ENCODE measurements at places on chromosomes 3 and 15.

GRCh38 chr3:21435871-21436270 lies 315.1 kb downstream of the ZNF385D start:
- no peak for DNase-seq

GRCh38 chr15:43932907-43933306 lies 106.1 kb downstream of the WDR76 start:
- no peak for DNase-seq

DNA sequence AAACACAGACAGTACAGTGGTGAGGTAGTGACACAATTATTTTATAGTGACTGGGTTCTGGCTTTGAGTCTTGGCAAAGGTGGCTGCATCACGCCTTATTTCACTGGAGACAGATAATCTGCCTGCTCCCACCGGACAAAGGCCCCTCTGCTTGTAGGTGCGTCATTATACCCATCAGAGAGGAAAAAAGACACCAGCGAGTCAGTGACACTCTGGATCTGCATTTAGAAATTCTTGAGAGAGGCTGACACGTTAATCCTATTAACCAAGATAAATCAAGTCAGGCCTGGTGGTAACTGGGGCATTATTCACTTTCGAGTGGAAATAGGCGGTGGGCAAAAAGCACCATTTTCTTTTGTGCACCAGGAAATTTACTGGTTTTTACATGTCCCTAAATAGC lies 76.2 kb downstream of the NR2F2 start:
- DNase-seq = no peak

GRCh38 chr3:71125738-71126137 lies 457.8 kb downstream of the FOXP1 start:
- DNase-seq = no peak

- no peak for DNase-seq
These were observed 4.7 kb downstream of the GAP43 start for GRCh38 chr3:115628075-115628412.

- DNase-seq = no peak
These were observed 62.0 kb downstream of the RPL22L1 start for GRCh38 chr3:170808041-170808440.

- DNase-seq = no peak
These were observed 46.3 kb downstream of the GYG1 start for GRCh38 chr3:149037684-149038083.

GRCh38 chr3:159472611-159473010 lies 516.0 kb upstream of the IL12A start:
- DNase-seq = no peak

- no peak for DNase-seq
These were observed 192.3 kb downstream of the IGSF11 start for GRCh38 chr3:118842147-118842863.

DNA sequence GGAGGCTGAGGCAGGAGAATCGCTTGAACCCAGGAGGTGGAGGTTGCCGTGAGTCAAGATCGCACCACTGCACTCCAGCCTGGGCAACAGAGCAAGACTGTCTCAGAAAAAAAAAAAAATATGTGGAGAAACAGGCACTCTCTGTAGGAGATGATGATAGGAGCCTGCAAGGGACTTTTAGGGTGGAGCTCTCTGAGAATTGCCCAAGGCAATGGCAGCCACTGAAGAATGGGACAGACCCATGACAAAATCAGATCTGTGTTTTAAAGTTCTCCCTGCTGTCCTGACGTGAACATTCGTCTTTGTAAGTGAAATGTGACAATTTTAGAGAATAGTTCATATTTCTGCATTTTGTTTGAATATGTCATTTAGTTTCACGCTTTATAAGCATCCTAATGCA lies 50.2 kb downstream of the SOX2 start:
- no peak for DNase-seq

DNA sequence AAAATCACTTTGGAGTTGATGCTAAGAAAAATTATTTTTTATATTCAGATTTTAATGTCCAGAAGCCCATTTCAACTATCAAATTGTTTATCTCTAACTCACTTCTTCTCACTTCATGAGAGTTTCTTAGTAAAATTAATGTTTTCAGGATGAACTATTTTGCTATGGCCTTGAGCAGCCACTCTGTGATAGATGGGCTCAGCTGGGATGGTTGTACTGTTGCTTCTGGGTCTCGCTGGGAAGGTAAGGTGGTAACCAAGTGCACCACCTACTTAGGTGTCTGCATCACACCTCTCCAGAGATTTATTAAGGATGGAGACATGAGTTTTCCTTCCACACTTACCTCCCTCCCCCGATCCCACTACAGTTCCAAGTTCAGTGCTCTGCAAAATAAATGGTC lies 110.3 kb upstream of the ATP2B2 start:
- DNase-seq = no peak

DNA sequence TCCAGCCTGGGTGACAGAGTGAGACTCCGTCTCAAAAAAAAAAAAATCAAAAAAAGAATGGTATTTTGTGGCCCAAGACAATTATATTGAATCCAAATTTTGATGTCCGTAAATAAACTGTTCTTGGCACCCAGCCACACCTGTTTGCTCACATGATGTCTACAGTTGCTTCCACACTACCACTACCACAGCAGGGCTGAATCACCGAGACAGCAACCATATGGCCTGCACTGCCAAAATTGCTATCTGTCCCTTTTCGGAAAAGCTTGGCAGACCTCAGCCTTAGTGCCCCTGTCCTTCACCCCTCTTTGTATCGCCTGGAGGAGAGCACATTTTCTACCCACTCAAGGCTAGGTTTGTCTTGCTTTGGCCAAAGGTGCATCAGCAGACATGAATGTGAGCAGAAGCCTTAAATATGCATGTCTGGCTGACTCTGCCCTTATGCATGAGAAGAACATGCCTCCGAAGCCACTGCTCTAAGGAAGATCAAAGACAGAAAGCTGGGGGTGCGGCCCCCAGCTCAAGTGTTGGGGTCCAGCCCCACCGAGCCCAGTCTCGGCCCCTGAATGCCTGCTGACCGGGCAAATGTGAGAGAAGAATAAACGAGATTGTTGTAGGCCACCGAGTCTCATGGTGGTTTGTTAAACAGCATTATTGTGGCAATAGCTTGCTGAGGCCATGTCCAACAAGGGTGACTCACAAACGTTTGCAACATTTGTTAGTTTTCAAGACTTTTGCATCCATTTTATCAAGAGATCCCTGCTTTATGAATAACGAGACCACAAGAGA lies 108.1 kb downstream of the TPRA1 start:
- no peak for DNase-seq

GRCh38 chr15:48653913-48654670 lies 8.6 kb upstream of the FBN1 start:
- DNase-seq = no peak

- DNase-seq = no peak
These were observed 21.0 kb downstream of the ZNF80 start for GRCh38 chr3:114216186-114216970.

DNA sequence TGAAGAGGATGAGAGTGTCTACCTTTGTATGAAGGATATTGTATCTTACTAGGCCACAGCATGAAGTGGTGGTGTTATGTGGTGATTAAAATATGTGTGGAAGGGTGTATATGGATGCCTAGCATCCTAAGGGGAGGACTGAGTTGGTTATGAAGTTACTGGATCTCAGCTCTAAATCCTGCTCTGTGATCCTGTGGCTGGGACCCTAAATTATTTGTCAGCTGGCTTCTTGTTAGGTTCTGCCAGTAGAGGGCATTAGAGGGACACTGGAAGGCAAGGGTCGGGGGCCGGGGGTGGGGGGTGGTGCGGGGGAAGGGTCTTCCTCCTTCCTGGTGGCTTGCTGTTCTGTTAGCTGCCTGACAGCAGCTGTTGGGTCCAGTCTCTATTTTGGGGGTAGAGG lies 34.9 kb downstream of the MORF4L1 start:
- DNase-seq = no peak

- DNase-seq = no peak
These were observed 103.5 kb downstream of the FAIM start for GRCh38 chr3:138712086-138712485.

DNA sequence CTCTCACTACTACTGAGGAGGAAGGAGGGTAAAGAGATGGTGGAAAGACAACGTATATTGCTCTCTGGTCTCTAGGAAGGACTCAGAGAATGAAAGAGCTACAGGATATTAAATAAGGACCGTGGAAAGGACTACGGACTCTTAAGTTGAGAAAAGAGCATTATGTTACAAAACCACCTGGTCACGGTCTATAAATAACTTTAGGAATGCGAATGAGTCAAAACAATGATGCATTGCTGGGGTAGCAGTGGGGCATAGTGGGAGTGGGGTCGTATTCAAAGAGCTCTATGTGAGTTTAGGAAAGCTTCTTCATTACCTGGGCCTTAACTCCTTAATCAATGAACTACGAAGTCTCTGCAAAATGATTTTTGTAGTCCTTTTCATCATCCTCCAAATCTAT lies 295.7 kb upstream of the SOX14 start:
- DNase-seq = no peak

DNA sequence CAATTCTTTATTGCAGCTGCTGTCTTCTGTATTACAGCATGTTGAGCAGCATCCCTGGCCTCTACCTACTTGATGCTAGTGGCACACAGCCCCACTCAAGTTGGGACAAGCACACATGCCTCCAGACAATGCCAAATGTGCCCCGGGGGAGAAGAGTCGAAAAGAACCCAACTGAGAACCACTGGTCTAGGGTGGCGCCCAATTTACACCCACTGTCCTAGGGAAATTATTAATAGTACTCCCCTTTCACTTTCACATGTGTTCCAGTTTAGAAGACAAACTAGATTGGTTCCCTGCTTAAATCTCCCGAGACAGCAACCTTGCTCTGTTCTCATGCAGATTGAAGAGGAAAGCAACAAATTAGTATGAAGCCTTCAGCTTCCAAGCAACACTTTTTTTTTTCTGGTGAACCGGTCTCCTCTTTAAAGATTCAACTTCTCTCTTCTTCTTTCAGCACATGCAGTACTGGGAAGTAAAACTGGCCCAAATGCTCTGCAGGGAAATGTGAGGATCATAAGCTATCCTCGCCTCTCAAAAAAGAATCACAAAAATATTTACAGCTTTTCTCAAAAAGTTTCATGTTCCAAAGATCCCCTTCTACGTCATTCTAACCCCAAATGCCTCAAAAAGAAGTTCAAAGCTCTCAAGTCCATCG lies 823.9 kb upstream of the CFAP20DC start:
- no peak for DNase-seq

GRCh38 chr3:131735116-131735515 lies 232.3 kb upstream of the MRPL3 start:
- DNase-seq = no peak

DNA sequence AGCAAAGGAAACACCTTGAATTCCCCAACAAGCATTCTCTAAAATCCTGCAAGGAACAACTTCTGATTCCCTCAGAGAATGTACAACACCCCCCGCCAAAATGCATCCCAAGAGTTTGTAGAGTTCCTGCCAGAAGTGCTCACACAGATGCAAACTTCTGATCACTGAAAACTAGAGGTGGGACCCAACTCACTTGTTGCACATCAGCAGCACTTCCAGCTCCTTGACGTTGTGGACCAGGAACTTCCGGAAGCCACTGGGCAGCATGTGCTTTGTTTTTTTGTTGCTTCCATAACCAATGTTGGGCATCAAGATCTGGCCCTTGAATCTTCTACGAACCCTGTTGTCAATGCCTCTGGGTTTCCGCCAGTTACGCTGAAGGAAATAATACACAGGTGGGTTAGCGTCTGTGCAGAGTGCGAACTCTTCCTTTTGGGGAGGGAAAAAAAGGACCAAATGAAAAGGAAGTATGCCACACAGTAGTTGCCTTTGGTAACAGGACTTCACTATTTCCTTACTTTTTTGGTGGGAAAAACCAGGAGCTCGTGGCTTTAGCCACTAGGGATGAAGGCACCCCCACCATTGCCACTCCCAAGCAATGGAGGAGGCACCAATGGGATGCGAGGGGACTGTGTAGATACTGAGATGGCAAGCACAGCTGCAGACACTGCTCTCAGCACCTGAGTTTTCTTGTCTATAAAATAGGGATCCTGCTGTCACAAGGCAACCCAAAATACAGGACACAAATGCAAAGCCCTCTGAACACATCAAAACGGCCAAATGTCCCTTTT lies 2.0 kb downstream of the RPL32 start:
- DNase-seq = no peak

- DNase-seq = no peak
These were observed 2.3 kb downstream of the EIF2AK4 start for GRCh38 chr15:39936187-39936586.

Measured in stimulated activated CD8-positive, alpha-beta memory T cell treated with anti-CD3 and anti-CD28 coated beads, Interleukin-7, amount 100 ng/mL, for 1 hour (primary cell).